ENCODE measurements at places on chromosomes 6 and 20. TPM values are rescaled to one million over a fixed set of nuclear protein-coding genes. Genes with fewer than 3 reads are reported as not detected.

- DNase-seq = no peak
Observed at GRCh38 chr6:45661661-45662060, 283.9 kb upstream of the SUPT3H start.

- no peak for DNase-seq
Observed at GRCh38 chr6:140744659-140745320, 1370.3 kb upstream of the CITED2 start.

DNA sequence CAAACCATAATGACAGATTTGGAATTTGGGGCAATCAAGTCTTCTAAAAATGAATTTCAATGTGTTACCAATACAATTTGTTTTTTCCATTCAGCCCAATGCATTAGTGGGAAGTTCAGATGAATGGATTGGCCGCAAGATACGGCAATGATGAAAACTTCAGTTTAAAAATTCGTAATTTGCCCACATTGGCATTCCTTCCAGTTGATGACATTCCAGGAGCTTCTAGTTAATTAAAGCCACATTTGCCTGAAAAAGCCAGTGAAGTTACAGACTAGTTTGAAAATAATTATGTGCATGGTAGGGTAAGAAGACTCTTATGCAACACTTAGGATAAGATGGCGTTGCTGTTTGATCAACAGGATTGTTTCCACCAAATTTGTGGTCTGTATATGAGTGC, 46.2 kb downstream of the NHLRC1 start:
- no peak for DNase-seq

Gene ANKRD66
- 11.3 TPM for total RNA-seq

GRCh38 chr6:304833-305370, 12.6 kb downstream of the DUSP22 start:
- no peak for DNase-seq

GRCh38 chr6:4802312-4802935, 26.2 kb downstream of the CDYL start:
- no peak for DNase-seq

Gene ZNF391
- 5.3 TPM for total RNA-seq

Gene PBOV1
- not detected for total RNA-seq

Gene GINS1
- total RNA-seq = 3.1 TPM

DNA sequence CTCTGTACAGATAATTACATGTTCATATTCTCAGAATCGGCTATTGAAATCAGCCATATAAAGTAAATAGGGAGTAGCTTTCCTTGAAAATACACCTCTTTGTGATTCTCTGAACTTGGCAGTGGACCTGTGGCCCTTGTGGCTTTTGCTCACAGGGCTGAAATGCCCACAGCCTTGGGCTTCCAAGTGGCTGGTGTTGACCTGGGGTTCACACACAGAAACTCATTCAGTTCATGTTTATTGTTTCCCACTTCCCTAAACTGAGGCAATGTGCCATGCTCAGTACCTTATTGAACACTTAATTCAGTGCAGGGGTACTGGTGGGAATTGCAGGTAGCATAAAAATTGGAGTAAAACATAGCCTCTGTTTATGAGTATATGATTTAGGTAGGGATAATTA, 19.1 kb upstream of the TULP4 start:
- DNase-seq = no peak

GRCh38 chr6:97697456-97697855, 414.4 kb upstream of the MMS22L start:
- no peak for DNase-seq

DNA sequence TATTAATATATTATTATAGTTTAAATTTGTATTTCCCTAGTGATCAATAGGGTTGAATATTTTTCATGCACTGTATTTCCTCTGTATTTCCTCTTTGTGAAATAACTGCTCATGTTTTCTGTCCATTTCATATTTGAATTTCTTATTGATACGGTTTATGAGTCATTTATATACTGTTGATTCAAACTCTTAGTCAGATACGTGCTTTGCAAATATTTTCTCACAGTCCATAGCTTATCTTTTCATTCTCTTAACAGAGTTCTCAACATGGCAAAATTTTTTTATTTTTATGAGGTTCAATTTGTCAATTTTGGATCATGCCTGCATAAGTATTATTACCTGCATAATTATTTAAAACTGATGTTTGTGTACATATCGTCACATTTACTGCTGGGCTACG, 329.6 kb downstream of the HAO1 start:
- DNase-seq = no peak

DNA sequence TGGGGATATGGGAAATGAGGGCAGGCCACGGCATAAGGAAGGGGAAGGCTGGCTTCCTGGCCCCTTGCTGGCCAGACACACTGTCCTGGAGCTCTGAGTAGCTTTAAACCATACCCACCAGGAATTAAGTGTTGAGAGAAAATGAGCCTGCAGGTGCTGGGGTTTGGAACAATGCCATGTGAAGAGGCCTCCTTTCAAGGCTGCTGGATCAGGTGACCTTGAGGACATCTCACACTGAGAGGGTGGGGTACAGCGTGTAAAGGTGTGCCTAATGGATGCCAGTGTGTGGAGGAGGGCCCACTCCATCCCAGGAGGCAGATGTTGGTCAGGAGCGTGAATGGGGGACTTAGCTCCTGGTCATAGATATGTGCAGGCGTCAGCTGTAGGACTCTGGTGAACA, 74.8 kb upstream of the MLN start:
- DNase-seq = no peak

DNA sequence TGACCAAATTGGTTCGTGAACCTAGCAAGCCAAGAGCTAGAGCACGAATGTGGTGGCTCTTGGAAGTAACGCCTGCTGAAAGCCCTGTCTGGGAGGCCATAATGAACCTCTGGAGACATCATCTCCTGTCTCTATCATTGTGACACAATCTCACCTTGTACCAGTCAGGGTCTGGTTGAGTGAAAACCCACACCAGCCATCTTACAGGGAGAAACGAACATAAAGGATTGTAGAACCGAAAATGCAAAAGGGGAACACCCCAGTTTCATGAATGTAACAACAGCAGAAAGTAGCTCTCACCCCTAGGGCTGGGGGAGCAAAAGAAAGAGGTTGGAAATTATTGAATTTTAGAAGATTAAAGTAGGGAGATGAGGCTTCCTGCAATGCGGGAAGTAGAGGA, 50.9 kb upstream of the TAB2 start:
- no peak for DNase-seq

Gene RIMS4
- 5.6 TPM for total RNA-seq

Gene OPRL1
- total RNA-seq = 2.5 TPM

Gene ATG5
- 54.2 TPM for total RNA-seq

DNA sequence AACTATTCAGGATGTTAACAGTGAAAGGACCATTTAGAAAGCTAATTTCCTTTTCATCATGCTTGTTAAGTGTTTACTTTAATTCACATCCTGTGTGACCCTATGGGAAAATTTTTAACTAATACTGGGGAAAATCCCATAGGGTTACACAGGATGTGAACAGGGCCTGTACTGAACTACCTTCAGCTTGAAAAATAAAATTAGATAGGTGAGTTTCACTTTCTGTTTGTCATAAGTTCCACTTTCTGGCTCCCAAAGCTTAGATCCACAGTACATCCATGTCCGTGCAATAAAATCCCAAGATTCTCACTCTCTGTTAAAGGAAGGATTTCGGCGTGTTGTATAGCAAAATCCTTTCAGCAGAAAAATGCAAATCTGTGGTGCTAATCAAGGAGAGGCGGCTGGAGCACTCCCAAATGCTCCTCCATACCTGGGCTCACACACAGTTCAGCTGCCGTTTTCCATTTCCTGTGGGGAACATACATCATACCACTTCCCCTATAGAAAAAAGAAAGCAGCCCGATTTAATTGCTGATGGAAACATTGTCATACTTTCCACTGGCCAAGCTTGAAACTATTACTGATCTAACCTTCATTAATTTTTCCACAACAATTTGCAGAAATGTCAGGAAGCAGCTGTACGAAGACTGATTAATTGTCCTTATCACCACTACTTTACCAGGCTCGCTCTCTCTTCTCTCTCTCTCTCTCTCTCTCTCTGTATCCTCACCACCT, 125.2 kb downstream of the HIVEP2 start:
- peak; percentile 76 for DNase-seq

- DNase-seq = no peak
Observed at GRCh38 chr20:2515203-2515602, 6.5 kb upstream of the ZNF343 start.

Gene MMS22L
- 9.8 TPM for total RNA-seq

- no peak for DNase-seq
Observed at GRCh38 chr20:15848126-15848525, 725.1 kb downstream of the KIF16B start.

DNA sequence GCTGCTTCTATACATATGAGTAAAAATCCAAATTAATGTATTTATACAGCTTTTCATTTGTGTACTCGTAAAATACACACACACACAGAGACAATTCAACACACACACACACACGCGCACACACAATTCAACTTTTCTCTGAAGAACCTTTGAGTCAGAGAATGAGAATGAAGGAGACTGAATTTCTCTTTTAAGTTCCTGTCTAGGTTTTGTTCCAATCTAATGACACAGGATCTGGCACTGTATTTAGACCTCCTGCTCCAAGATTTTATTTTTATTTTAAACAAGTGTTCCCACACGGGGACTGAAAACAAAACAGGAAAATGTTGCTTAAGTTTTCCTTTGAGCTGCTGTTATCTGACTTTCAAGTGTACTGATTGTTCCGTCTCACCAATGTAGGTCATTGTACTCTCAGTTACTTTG, 250.8 kb downstream of the LAMA2 start:
- DNase-seq = no peak

Gene COL12A1
- total RNA-seq = 75.7 TPM

- DNase-seq = no peak
Observed at GRCh38 chr6:94350833-94351232, 931.5 kb upstream of the EPHA7 start.

- no peak for DNase-seq
Observed at GRCh38 chr20:18380908-18381529, 85.8 kb downstream of the DZANK1 start.

Gene LST1
- total RNA-seq = 78.8 TPM

Gene BHLHE23
- total RNA-seq = not detected

Gene HNF4A
- total RNA-seq = 0.67 TPM

- DNase-seq = no peak
Observed at GRCh38 chr6:39543950-39544349, 181.3 kb downstream of the KIF6 start.

- peak; percentile 36 for DNase-seq
Observed at GRCh38 chr6:11950109-11950508, 62.0 kb upstream of the HIVEP1 start.

DNA sequence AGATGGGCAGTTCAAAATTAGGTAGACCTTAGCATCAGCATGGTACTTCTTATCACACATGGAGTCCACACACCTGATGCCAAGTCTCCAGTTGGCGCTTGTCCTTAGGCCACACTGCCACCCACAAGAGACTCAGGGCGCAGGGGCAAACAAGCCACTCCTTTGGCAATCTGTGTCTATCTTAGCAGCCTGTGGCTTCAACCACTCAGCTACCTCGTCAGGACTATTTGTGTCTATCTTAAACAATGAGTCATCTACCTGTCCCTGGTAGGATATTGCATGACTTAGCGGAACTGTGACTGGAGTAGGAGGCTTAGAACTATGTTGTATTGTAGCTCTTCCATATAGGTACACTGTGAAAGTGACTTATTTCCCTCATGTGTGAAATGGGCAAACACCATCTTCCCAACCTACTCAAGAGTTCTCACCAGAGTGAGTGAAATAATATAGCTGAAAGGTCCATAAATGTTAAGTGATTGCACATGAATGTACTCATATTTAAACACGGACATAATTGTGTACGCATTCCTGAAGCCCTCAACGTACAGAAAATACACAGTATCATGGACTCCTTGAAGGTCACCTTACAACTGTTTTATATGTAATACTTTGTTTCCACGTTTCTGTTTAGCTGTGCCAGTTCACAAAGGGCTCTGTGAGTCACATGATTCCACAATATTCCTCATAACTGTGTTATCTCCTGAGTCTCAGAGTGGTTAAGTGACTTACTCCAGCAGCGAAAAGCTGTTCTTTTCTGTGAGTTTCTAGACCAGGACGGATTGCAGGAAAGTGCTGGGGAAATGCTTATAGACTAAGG, 1.6 kb downstream of the TRIM27 start:
- peak; percentile 41 for DNase-seq

DNA sequence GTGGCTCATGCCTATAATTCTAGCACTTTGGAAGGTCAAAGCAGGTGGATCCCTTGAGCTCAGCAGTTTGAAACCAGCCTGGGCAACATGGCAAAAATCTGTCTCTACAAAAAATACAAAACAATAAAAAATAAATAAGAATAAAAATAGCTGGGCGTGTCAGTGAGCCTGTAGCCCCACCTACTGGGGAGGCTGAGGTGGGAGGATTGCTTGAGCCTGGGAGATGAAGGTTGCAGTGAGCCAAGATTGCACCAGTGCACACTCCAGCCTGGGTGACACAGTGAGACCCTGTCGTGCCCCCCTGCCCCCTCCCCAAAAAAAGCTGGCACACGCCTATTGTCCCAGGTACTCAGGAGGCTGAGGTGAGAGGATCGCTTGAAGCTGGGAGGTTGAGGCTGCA, 35.1 kb upstream of the SRPK1 start:
- DNase-seq = no peak

- DNase-seq = peak; percentile 69
Observed at GRCh38 chr6:116596815-116597214, 19.5 kb upstream of the RSPH4A start.

- no peak for DNase-seq
Observed at GRCh38 chr6:49570474-49571079, 20.1 kb downstream of the C6orf141 start.

Gene NFKBIL1
- total RNA-seq = 13.5 TPM

Gene PSORS1C2
- total RNA-seq = not detected

GRCh38 chr6:20542927-20543602, 8.8 kb downstream of the CDKAL1 start:
- DNase-seq = peak; percentile 62

DNA sequence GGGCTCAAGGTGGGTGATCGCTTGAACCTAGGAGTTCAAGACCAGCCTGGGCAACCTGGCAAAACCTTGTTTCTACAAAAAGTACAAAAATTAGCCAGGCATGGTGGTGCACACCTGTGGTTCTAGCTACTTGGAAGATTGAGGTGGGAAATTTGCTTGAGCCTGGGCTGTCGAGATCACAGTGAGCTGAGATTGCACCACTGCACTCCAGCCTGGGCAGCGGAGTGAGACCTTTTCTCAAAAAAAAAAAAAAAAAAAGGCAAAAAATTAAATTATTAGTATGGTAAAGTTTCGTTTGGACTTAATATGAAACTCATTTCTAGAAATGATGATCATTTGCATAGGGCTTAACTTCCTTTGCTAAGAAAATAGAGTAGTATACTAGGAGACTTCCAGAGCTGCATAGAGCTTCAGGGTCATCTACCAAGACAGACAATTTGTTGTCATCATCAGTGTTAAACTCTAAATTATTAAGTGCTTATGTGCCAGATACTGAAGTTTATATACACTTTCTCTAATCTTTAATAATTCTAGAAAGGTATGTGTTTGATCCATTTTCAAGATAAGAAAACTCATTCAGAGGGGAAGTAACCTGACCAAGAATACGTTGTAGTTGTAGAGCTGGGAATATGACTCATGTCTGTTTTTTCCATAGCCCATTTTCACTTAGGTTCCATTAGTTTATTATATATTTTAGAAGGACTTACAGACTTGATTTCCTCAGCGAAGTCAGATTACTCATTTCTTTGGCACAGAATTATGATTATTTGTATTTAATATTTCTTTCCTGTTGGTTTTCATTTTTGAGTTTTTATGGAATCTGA, 84.5 kb downstream of the SLC16A10 start:
- no peak for DNase-seq

GRCh38 chr6:157235600-157236039, 87.7 kb downstream of the TMEM242 start:
- peak; percentile 82 for DNase-seq

Data from lung (tissue), 17 donors.